Hematopoietic multipotent progenitor cell treated with erythropoietin and hydrocortisone succinate and interleukin-3 and kit ligand, for 17 days (in vitro differentiated cells): ENCODE measurements at places on chromosomes 7 and 10.

DNA sequence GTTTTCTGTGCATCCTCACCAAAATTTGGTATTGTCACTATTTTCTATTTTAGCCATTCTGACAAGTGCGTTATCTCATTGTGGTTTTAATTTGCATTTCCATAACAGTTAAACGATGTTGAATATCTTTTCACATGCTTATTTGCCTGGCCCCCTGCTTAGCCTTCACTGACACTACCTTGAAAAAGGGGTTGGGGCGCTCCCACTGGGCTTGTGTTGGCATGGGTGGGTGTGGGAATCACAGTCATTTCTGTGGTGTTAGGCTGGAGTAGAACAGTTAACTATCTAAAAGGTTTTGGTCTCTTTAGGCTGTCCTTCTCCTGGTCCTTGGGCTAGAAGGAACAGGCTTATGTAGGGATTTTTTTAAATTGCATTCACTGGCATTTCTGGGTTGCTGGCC, 72.2 kb upstream of the TMEM140 start:
- no peak for DNase-seq

GRCh38 chr10:132178672-132179545, 7.8 kb upstream of the DPYSL4 start:
- DNase-seq: no peak

DNA sequence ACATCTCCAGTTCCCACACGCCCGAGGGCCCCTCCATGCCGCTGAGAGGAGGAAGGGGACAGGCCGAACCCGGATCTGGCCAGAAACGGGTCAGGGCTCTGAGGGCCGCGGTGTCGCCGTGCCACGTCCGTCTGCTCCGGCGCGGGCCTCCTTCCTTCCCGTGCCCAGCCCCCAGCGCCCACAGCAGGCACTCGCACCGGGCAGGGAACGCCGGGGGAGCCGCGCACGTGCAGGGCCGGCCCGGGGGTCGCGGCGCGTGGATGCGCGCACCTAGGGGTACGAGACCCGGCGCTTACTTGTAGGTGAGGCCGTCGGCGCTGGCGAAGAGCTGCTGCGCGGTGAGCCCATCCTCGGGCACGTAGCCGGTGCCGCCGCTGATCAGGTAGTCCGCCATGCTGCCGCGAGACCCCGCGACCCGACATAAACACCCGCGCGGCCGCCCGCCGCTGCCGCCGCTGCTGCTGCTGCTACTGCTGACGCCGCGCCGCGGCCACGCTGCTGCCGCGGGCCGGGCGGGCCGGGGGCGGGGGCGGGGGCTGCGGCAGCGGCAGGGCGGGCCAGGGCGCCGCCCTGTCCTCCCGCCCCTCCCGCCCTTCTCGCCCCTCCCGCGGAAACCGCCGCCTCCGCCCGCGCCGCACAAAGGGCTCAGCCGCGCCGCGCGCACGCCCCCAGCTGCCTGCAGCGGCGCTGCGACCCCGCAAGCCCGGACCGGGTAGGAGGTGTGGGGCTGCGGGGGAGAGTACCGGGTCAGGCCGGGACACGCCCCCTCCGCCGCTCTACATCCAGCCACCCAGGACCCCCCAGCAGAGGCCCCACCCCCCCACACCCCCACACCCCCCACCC, 4.1 kb downstream of the IMPDH1 start:
- DNase-seq: peak; percentile 25

GRCh38 chr7:88835147-88835728, 39.7 kb upstream of the TEX47 start:
- no peak for DNase-seq

DNA sequence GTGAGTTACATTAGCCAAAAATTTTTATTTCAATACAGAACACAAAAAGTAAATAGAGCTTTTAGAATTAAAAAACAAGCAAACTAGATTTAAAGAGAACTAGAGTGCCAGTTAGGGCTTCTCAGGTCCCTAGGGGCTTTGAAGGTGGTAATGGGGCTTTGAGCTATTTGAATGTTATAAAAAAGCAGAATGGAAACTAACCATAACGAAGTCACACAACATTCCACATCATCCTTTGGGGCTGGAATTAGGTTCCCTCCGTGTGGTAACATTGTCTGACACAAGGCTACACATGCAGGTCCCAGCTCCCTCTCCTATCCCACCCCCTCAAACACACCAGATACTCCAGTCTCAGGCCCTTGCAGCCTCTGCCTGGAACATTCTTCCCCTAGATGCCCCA, 15.3 kb downstream of the JAZF1 start:
- no peak for DNase-seq
